ENCODE measurements at places on chromosomes 5 and 9.

DNA sequence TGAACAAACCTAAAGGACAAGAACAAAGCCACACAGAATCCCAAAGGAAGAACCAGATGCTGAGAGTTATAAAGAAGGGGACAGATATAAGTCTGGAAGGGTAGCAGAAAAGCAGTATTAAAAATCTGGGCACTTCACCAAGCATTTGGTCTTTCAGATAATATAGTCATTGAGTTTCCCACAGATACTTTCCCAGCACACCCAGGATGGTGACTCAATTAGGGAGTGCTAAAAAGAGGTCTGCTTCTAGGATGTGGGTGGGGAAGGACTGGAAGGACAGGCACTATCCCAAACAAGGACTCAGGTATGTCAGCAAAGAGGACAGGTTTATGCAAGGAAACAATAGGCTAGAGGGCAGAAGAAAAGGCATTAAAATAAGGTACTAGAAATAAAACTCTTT lies 59.3 kb downstream of the DIAPH1 start:
- DNase-seq, result no peak

- no peak for DNase-seq
These were observed 31.4 kb upstream of the LPCAT1 start for GRCh38 chr5:1555011-1555807.

- no peak for DNase-seq
These were observed 1.6 kb upstream of the LMAN2 start for GRCh38 chr5:177353093-177353492.

- DNase-seq, result no peak
These were observed 24.6 kb upstream of the IFNK start for GRCh38 chr9:27499451-27499850.
